ENCODE measurements at places on chromosomes 2 and 18. TPM values are rescaled to one million over a fixed set of nuclear protein-coding genes. Genes with fewer than 3 reads are reported as not detected.

The MSTN gene
- 0.71 TPM for total RNA-seq

- H3K4me1 ChIP-seq, result no peaks in the 10 kb centered on the region
- H3K27me3 ChIP-seq, result no peaks in the 10 kb centered on the region
- H3K27ac ChIP-seq, result no peak overlapping the region
- H3K4me3 ChIP-seq, result no peak overlapping the region
- no peaks in the 10 kb centered on the region for H3K36me3 ChIP-seq
Observed at GRCh38 chr2:84175340-84175739, 283.7 kb downstream of the SUCLG1 start.

- DNase-seq, result no peak
- no peaks in the 10 kb centered on the region for H3K4me1 ChIP-seq
- no peaks in the 10 kb centered on the region for H3K36me3 ChIP-seq
- no peak overlapping the region for H3K27ac ChIP-seq
- H3K4me3 ChIP-seq, result no peak overlapping the region
Observed at GRCh38 chr2:217681791-217682190, 321.0 kb downstream of the TNS1 start.

DNA sequence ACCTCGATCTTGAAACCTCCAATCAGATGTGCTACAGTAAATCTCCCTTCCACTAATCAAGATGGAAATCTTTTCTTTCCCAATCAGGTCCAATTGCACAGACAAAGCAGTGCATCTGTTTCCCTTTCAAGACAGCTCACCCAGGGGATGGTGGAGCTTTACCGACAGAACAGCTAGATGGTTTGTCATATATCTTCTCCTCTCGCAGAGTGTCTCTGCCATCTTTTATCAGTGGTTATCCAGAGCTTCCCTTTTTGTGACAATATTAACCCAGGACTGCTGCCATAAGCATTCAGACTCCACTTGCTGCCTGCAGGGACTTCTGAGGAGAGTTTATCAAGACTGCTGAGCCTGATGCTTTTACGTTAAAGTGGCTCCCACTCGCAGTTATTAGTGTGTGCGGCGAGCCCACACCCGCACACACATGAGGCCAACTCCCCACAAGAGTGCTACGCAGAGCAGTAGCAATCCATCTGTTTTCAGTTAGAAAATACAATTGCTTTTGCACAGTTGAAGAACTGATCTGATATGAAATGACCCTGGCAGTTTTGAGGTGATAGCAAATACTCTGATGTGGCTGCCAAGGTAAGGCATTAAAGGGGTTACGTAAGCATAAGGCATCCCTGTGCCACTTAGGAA is 398.9 kb downstream of the NCKAP5 start:
- no peaks in the 10 kb centered on the region for H3K36me3 ChIP-seq
- no peak overlapping the region for H3K4me3 ChIP-seq
- no peaks in the 10 kb centered on the region for H3K4me1 ChIP-seq
- no peaks in the 10 kb centered on the region for H3K27me3 ChIP-seq

The RTP5 gene
- not detected for total RNA-seq

The CYP1B1 gene
- 12.7 TPM for total RNA-seq

DNA sequence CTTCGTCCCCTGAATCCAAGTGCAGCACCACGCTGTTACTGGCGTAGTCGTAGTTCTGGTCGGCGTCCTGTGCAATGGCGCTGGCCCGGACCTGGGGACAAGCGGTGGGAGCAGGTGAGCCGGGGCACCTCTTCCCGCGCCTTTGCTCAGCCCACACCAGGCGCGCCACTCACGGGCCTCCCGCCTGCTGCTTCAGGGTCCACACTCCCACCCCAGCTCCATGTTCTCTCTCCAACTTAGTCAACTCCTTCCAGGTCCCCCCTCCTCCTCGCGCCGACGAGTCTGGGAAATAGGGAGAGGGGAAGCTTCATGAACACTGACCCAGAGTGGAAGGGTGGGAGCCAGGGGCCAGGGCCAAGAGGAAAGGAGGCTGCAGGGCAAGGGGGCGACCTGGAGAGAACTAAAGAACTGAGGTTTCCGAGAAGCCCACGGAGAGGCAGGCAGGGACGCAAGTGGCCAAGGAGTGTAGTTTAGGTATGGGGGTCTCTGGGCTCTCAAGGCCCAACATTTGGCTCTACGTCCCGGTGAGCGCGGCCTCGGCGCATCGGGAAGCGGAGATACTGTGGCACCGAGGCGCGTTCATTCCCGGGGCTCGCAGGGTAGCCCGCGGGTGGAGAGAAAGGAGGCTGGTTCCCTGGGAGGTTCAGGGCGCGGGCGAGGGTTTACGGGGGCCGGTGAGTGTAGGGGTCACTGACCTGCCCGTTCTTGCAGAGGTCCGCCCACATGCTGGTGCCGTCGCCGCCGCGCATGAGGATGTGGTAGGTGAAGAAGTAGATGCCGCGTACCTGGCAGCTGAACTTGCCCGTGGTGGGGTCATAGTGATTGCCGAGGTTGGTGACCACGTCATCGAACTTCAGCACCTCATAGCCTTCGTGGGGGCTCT is 1.4 kb downstream of the C1QL2 start:
- H3K4me3 ChIP-seq, result no peak overlapping the region
- DNase-seq, result no peak
- H3K27me3 ChIP-seq, result peaks cover 93% of the 10 kb centered on the region
- H3K4me1 ChIP-seq, result peaks cover 11% of the 10 kb centered on the region
- no peaks in the 10 kb centered on the region for H3K36me3 ChIP-seq
- no peak overlapping the region for H3K27ac ChIP-seq

- no peak overlapping the region for H3K27ac ChIP-seq
- peaks cover 4% of the 10 kb centered on the region for H3K4me1 ChIP-seq
- no peaks in the 10 kb centered on the region for H3K36me3 ChIP-seq
- H3K27me3 ChIP-seq, result no peaks in the 10 kb centered on the region
- H3K4me3 ChIP-seq, result no peak overlapping the region
Observed at GRCh38 chr18:13626544-13626908, 99.8 kb downstream of the FAM210A start.

The GPR75 gene
- 1.4 TPM for total RNA-seq

The BBS5 gene
- total RNA-seq, result 9.4 TPM

The TUBA4B gene
- not detected for total RNA-seq

The CNTNAP5 gene
- 1.4 TPM for total RNA-seq

DNA sequence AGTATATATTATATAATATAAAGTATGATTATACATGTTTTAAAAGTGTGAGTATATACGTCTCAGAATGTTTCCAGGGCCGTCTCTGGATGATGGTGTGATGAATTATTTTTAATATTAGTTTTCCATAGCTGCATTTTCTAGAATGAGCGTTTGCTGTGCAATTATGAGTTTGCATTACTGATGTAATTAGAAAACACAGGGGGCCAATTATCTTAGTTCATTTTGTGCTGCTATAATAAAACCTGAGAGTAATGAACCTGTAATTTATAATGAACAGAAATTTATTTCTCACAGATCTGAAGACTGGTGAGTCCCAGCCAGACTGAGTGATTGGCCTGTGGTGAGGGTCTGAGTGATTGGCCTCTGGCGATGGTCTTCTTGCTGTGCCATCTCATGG is 4.0 kb upstream of the HJURP start:
- H3K4me3 ChIP-seq, result no peak overlapping the region
- no peak for DNase-seq
- no peaks in the 10 kb centered on the region for H3K36me3 ChIP-seq

DNA sequence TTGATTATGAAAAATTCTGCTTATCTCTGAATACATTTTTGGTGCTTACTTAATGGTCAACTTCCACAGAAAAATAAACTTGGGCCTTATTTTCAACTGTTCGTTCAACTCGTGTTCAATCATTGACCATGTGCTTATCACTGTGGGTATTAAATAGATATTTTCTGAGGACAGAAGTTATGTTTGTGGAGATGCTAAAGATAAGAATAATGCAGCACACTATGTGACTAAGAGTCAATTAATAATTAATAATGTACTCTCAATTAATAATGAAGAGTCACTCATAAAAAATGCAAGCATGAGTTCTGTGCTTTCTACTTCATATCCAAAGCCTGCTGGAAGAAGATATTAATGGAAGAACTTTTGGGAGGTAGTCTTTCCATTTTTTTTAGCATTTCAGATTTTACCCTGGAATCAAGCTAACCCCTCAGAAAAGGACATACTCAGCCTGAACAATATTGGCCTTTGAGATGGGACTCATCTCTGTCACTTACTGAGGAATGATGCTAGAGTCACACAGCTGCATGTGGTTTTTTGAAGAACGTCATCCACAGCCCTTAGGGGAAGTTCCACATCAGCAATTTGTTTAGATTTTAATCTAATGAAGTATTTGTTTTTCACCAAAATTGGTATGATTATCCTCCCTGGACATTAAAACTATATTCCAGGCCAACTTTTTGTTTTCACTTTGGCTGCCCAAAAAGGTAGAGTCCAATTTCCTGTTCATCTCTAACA is 191.9 kb upstream of the CRIM1 start:
- no peaks in the 10 kb centered on the region for H3K4me1 ChIP-seq
- no peaks in the 10 kb centered on the region for H3K27me3 ChIP-seq
- no peak for DNase-seq
- no peak overlapping the region for H3K27ac ChIP-seq
- H3K4me3 ChIP-seq, result no peak overlapping the region

DNA sequence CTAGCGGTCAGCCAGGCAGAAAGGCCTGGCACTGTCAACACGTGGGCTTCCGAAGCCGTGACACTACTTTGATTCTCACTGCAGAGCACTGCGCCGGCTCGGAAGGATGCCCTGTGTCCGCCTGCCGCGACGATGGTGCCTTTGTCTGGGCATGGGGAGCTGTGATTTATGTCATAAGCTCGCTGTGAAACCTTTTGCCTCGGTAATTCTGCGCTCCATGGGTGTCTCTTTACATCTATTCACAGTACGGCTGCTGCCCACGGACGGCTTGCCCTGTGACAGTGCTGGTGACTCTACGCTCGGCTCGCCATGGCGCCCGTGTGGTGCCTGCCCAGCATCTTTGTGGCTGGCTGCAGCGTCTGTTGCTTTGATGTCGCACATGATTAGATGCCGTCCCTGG is 43.1 kb upstream of the GBX2 start:
- H3K4me1 ChIP-seq, result no peaks in the 10 kb centered on the region
- H3K27me3 ChIP-seq, result peaks cover 46% of the 10 kb centered on the region
- no peak for DNase-seq
- no peak overlapping the region for H3K27ac ChIP-seq
- no peaks in the 10 kb centered on the region for H3K36me3 ChIP-seq

DNA sequence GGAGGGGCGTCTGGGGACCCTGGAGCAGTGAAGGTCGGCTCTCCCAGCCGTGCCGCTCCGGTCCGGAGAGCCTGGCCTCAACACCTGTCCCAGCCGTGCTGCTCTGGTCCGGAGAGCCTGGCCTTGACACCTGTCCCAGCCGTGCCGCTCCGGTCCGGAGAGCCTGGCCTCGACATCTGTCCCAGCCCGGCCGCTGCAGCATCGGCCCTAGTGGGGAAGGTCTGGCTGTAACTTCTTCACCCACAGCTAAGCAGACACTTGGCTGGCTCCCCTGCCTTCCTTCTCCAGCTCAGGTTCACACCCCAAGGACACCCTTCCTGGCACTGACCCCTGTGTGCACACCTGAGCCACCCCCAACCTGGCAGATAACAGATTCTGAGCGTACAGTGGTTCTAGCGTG is 4.6 kb downstream of the KCNG2 start:
- H3K27me3 ChIP-seq, result peaks cover 34% of the 10 kb centered on the region
- H3K4me1 ChIP-seq, result no peaks in the 10 kb centered on the region
- no peak overlapping the region for H3K27ac ChIP-seq
- peak; percentile 46 for DNase-seq
- H3K36me3 ChIP-seq, result no peaks in the 10 kb centered on the region

GRCh38 chr2:209761566-209761965 is 10.1 kb upstream of the UNC80 start:
- DNase-seq, result no peak
- no peaks in the 10 kb centered on the region for H3K27me3 ChIP-seq

GRCh38 chr2:120609826-120610395 is 125.8 kb upstream of the GLI2 start:
- H3K4me3 ChIP-seq, result no peak overlapping the region
- no peaks in the 10 kb centered on the region for H3K36me3 ChIP-seq
- H3K27ac ChIP-seq, result no peak overlapping the region
- DNase-seq, result no peak
- H3K4me1 ChIP-seq, result peaks cover 17% of the 10 kb centered on the region
- no peaks in the 10 kb centered on the region for H3K27me3 ChIP-seq

GRCh38 chr2:240254337-240255164 is 114.1 kb upstream of the OTOS start:
- no peaks in the 10 kb centered on the region for H3K27me3 ChIP-seq
- no peaks in the 10 kb centered on the region for H3K4me1 ChIP-seq
- H3K4me3 ChIP-seq, result no peak overlapping the region
- H3K27ac ChIP-seq, result no peak overlapping the region
- no peak for DNase-seq

GRCh38 chr2:156192468-156192867 is 140.1 kb downstream of the NR4A2 start:
- no peaks in the 10 kb centered on the region for H3K4me1 ChIP-seq
- DNase-seq, result no peak

DNA sequence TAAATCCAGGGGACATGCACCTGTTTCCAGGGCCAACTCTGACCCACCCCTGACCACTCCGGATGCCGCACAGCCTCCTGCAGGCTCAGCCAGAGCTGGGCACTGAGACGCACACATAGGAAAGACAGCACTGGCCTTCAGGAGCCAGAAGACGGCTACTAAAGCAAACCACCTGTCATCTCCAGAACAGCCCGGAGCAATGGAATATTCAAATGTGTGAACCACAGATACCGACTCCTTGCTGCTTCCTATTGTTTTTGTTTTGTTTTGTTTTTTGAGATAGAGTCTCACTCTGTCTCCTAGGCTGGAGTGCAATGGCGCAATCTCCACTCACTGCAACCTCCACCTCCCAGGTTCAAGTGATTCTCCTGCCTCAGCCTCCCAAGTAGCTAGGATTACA is 94.0 kb downstream of the LAMA1 start:
- no peaks in the 10 kb centered on the region for H3K27me3 ChIP-seq
- H3K27ac ChIP-seq, result no peak overlapping the region
- no peak for DNase-seq
- no peaks in the 10 kb centered on the region for H3K36me3 ChIP-seq
- H3K4me3 ChIP-seq, result no peak overlapping the region

- H3K36me3 ChIP-seq, result no peaks in the 10 kb centered on the region
- DNase-seq, result no peak
- no peak overlapping the region for H3K27ac ChIP-seq
Observed at GRCh38 chr2:238378230-238379095, 48.3 kb upstream of the ASB1 start.

The EHD3 gene
- 2.3 TPM for total RNA-seq

DNA sequence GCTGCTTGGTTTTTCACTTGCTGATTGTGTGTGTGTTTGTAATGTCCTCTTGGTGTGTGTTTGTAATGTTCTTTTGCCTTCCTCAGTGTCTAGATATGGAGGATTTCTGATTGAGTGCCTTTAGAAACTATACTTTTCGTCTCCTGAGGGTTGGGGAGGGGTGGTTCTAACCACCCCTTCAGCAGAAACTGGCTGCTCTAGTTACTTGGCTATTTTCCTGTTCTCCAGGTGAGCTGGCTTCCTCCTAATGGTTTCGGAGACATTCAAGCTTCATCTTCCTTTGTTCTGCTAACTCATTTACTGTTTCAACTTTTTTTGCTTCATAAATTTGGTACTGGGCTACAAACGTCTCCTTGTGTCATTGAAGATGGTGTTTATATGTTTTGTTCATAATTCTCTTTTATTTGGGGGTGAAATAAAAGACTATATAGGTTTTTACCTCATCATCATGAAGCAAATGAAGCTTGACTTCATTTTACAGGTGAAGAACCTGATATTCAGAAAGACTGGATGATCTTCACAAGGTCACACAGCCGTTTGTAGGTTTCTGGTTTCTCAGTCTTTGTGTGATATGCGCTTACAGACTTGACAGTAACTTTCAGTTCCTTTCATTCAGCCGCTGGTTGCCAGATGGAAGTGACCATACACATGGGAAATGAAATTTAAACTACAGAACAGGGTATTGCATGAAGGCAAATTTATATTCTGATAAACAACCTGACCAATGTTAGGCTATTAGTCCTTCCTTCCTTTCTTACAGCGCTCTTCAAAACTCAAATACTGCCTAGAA is 238.5 kb downstream of the GALR1 start:
- H3K4me3 ChIP-seq, result no peak overlapping the region
- H3K36me3 ChIP-seq, result no peaks in the 10 kb centered on the region
- H3K27me3 ChIP-seq, result no peaks in the 10 kb centered on the region
- no peak for DNase-seq
